PC-9 (cell line): ENCODE measurements at places on chromosomes 1 and 21. TPM values are rescaled to one million over a fixed set of nuclear protein-coding genes. Genes with fewer than 3 reads are reported as not detected.

OR14K1 gene
- total RNA-seq: not detected in 2 replicates

PRKAA2 gene
- 4.4 and 5.0 TPM in 2 replicates for total RNA-seq

CTH gene
- 21.7 and 33.9 TPM in 2 replicates for total RNA-seq

LCE2A gene
- total RNA-seq: not detected in 2 replicates

OR10J4 gene
- total RNA-seq: not detected in 2 replicates

DDI2 gene
- total RNA-seq: 36.1 and 38.0 TPM in 2 replicates

SHISA4 gene
- total RNA-seq: 22.4 and 28.6 TPM in 2 replicates

AGBL4 gene
- total RNA-seq: not detected in 2 replicates

FMN2 gene
- not detected in 2 replicates for total RNA-seq

LCE3E gene
- total RNA-seq: not detected in 2 replicates

SLC2A5 gene
- not detected in 2 replicates for total RNA-seq

GPA33 gene
- total RNA-seq: not detected in 2 replicates

FAM78B gene
- total RNA-seq: not detected in 2 replicates

ADAM30 gene
- not detected in 2 replicates for total RNA-seq

PKLR gene
- not detected in 2 replicates for total RNA-seq

USP33 gene
- 54.9 and 59.1 TPM in 2 replicates for total RNA-seq

HSD3B2 gene
- total RNA-seq: not detected in 2 replicates

S100A4 gene
- total RNA-seq: 303 and 346 TPM in 2 replicates

IL23R gene
- not detected in 2 replicates for total RNA-seq

NUAK2 gene
- total RNA-seq: 3.8 and 3.9 TPM in 2 replicates

DPT gene
- total RNA-seq: not detected in 2 replicates

RGS1 gene
- not detected in 2 replicates for total RNA-seq

RHBDL2 gene
- 31.6 and 36.9 TPM in 2 replicates for total RNA-seq
